ENCODE measurements at places on chromosomes 13 and 19.

- no peak for DNase-seq
These were observed 1.5 kb downstream of the RPS11 start for GRCh38 chr19:49497789-49498103.

- no peak for DNase-seq
These were observed 6.9 kb upstream of the FBXL3 start for GRCh38 chr13:77033717-77034302.

GRCh38 chr13:46778890-46779289 lies 18.1 kb downstream of the ESD start:
- no peak for DNase-seq

DNA sequence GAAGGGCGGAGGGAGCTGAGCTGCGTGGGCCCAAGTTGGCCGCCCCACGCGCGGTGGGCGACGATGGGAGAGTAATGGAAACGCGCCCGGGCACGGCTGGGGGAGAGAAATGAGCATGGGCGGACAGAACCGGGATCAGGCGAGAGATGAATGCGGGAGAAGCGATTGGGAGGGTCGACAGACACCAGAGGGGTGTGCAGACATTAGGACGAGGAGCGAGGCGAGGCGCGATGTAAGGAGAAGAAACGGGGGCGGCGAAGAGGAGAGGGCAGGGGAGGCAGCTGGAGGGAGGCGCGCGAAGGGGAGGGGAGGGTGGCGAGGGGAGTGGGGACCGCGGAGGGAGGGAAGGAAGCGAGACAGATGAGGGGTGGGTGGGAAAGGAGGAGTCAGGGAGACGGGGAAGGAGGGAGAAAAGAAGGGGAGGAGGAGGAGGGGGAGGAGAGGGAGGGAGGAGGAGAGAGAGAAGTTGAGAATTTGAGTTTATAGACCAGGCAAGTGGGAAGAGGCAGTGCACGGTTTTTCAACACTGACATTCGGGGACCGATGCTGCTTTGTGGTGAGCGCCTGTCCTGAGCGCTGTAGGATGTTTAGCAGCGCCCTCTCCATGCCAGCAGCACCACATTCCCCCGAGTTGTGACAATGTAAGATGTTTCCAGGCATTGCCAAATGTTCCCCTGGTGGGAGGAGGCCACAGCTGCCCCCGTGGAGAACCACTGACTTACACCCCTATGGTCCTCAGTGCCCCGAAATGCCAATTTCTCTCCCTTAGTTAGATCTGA lies at the start of gene SHISA7:
TSS of gene SHISA7 (minus strand) at position 256 of the 779 bp plus-strand sequence. CDS start 437 bp downstream, outside the sequence.
- no peak for DNase-seq

DNA sequence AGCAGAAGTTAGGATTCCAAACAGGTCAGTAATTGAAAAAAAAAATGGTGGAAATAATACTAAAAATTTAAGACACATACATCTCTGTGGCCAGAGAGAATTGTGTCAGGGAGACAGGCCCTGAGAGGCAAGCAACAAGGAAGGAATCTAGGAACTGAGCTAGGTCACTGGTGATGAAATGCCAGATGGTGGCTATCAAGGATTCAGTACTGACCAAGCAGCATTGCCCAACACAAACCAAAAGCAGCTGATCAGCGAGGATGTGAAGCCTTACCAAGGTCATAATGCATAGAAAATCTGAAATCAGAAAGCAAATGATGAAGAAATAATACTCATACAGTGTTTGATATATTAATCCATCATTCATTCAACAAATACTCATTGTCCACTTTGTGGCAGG lies 905.0 kb downstream of the GPC5 start:
- DNase-seq = no peak

DNA sequence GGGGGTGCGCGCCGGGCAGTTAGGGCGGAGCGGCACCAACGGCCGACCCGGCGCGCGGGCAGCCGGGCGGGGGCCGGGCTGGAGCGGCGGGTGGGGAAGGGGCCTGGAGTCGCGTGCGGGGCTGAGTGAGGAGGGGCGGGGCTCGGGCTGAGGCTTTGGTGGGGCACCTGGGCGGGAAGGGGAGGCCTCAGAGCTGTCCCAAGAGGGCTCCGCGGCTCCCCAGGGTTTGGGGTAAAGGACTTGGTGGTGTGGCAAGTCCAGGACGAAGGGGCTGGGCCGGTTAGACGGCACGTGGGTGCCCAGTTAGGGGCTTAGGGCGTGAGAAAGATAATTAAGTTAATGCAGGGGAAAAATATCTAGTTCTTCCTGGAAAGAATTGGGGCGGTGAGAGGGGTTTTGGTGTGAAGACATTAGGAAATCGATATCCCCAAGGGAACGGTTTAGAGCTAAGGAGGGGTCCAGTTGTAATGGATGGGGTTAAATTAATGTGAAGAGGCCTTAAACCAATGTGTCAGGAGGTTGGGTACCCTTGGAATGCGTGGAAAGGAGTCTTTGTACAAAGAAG lies 496 bp downstream of the ZNF574 start:
- peak; percentile 5 for DNase-seq

DNA sequence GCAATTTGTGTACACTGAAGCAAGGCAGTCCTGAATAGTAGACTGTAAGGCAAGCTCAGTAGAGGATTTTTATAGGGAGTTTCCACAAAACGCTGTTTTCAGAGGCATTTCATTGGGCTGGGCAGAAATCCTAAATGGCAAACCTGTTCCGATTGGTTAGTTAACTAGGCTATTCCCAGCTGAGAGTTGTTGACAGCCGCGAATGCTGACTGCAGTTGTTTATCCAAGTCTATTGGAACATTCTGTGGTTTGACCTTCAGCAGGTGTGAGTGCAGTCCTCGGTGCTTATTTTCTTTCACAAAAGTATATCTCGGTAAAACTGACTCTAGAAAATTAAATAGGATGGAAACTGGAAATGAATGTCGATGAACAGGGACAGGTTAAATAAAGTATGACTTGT lies 45.4 kb downstream of the TPT1 start:
- DNase-seq = no peak

- DNase-seq = no peak
These were observed 295.1 kb upstream of the SLITRK5 start for GRCh38 chr13:87376081-87376480.

DNA sequence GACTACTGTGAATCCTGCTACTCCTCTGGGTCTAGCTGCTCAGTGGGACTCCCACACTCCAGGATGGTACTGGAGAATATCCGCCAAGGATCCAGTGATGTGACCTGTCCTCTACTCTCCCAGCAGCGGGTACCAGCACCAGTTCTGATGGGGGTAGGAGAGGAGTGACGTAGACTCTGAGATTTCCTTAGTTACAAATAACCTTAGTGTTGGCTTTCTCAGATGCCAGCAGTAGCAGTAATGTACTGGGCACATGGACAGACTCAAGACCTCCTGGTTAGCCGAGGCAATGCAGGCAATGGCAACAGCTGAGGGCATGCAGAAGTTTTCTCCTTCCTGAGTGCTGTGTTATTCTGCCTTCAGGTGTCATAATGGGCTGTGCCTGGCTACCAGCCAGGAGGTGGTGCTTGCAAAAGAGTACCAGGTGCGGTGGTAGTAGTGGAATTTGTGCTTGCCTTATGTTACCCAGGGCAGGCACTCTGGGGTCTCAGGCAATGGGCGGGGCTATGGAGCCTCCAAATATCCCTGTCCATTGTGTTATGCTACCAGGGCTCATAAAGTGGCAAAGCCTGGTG lies 105.3 kb upstream of the KLF5 start:
- no peak for DNase-seq

GRCh38 chr19:17620696-17621095 lies 65.2 kb downstream of the COLGALT1 start:
- no peak for DNase-seq

DNA sequence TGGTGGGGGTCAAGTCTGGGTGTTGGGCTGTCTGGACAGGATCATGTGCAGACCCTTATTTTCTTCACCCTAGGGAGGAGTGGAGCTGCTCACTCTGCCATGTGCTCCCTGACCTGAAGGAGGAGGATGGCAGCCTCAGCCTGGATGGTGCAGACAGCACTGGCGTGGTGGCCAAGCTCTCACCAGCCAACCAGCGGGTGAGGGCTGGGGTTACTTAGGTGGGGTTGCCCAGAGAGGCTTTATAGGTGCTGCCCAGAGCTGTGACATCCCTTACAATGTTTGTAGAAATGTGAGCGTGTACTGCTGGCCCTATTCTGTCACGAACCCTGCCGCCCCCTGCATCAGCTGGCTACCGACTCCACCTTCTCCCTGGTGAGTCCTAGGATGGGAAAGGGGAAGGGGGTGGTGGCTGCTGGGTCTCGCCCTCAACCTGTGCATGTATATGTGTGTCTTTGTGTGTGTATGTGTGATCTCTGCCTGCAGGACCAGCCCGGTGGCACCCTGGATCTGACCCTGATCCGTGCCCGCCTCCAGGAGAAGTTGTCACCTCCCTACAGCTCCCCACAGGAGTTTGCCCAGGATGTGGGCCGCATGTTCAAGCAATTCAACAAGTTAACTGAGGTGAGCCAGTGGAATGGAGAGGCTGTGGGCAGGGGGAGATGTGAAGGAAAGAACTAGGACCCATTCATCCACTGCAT lies 5.1 kb downstream of the CHMP2A start:
- no peak for DNase-seq

DNA sequence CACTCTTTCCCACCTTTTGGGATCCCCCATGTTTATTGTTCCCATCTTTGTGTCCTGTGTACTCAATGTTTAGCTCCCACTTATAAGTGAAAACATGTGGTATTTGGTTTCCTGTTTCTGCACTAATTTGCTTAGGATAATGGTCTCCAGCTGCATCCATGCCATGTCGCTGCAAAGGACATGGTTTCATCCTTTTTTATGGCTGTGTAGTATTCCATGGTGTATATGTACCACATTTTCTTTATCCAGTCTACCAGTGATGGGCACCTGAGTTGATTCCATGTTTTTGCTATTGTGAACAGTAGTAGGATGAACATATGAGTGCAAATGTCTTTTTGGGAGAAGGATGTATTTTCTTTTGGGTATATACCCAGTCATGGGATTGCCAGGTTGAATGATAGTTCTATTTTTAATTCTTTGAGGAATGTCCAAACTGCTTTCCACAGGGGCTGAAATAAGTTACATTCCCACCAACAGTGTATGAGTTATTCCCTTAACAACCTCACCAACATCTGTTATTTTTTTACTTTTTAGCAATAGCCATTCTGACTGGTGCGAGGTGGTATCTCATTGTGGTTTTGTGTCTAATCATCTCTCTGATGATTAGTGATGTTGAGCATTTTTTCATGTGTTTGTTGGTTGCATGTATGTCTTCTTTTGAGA lies 55.7 kb upstream of the MEDAG start:
- DNase-seq = no peak

DNA sequence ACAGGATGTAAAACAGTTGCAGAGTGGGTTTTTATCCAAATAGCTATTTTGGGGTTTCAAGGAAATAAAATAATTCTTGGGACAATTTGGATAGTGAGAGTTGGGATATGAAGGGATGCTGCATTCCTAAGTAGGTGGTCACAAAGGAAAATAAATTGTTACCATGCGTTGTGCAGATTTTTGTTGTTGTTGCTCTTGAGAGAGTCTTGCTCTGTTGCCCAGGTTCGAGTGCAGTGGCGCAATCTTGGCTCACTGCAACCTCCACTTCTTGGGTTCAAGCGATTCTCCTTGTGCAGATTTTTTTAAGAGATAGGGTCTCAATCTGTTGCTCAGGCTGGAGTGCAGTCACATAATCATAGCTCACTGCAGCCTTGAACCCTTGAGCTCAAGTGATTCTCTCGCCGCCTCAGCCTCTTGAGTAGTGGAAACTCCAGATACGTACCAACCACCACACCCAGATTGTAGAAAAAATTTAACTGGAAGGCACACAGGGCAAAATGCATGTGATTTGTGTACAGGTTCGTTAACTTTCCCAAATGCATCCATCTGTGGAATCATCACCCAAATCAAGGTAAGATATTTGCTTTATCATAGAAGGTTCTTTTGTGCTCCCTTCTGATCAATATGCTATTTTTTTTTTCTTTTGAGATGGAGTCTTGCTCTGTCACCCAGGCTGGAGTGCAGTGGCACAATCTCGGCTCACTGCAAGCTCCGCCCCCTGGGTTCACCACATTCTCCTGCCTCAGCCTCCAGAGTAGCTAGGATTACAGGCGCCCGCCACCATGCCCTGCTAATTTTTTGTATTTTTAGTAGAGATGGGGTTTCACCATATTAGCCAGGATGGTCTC lies 16.0 kb downstream of the SLC1A5 start:
- no peak for DNase-seq

DNA sequence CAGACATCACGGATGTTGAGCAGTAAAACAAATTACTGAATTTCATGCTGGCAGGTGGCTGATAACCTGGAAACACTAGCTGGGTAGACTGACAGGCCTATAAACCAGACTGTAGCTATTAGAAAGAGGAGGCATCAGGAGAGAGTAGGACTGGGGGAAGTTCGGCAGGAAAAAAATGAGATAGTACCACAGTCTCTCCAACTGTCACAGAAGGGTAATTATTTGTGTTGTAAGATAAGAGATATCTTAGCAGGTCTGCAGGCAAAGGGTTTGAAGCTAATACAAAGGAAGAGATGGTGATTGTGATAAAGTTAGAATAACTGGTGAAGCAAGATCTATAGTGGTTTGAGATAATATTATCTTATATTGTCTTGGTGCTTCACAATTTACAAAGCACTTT lies 41.7 kb downstream of the MIPEP start:
- no peak for DNase-seq

DNA sequence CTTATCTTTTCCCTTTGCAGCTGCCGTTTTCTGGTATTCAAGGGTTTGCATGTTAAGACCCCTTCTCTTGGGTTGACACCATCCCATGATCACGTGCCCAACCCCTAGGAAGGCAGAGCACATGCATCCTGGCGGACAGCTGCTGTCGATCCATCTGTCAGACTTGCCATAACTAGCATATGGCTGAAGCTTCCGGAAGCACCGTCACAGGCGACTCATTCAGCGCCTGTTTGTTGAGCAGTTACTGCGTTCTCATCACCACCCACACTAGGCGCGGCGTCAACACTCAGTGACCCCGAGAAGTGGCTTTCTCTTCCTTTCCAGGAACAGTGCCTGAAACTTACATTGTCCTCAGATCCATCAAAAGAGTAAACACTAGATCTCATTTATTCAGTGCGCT lies 93.6 kb downstream of the SOX1 start:
- no peak for DNase-seq

GRCh38 chr13:48078251-48078656 lies 16.6 kb downstream of the MED4 start:
- DNase-seq = peak; percentile 10

DNA sequence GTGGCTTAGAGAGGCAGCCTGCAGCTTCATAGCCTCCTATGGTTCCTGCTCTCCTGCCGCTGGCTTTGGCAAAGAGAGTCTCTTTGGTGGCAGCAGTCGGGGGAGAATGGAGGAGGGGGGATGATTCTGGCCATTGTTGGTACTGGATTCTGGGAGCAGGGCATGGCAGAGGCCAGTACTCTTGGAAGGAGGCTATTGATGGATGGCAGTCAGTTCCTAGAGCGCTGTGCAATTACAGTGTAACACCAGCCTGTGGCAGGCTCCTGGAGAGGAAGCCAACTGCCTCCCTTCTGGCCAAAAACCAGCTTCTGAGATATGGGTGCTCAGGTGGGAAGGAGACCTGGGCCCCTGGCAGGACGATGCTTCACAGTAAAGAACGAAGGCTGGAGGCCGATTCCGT lies 47.9 kb upstream of the TMTC4 start:
- no peak for DNase-seq

GRCh38 chr13:107770541-107770940 lies 444.8 kb downstream of the LIG4 start:
- no peak for DNase-seq

Data from stimulated activated CD4-positive, alpha-beta T cell treated with anti-CD3 and anti-CD28 coated beads, Interleukin-12 subunit alpha, Interleukin-12 subunit beta, amount 100 ng/mL, for 48 hours (primary cell).